ENCODE measurements at places on chromosomes 11 and 22.

DNA sequence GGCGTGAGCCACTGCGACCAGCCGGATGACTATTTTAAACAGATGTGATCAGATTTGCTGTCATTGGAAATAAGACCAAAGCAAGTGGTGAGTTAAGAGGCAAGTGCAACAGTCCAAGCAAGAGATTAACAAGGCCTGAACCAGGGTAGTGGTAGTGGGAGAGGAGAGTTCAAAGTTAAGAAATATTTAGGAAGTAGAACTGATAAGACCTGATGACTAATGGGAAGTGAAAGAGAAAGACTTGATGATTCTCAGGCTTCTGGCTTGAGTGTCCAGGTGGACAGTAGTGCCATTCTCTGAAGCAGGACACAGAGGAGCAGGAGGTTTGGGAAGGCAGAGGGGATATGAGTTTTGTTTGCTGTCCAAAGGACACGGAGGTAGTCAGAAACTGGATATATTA lies 7.2 kb downstream of the NDUFC2 start:
- DNase-seq, result no peak

DNA sequence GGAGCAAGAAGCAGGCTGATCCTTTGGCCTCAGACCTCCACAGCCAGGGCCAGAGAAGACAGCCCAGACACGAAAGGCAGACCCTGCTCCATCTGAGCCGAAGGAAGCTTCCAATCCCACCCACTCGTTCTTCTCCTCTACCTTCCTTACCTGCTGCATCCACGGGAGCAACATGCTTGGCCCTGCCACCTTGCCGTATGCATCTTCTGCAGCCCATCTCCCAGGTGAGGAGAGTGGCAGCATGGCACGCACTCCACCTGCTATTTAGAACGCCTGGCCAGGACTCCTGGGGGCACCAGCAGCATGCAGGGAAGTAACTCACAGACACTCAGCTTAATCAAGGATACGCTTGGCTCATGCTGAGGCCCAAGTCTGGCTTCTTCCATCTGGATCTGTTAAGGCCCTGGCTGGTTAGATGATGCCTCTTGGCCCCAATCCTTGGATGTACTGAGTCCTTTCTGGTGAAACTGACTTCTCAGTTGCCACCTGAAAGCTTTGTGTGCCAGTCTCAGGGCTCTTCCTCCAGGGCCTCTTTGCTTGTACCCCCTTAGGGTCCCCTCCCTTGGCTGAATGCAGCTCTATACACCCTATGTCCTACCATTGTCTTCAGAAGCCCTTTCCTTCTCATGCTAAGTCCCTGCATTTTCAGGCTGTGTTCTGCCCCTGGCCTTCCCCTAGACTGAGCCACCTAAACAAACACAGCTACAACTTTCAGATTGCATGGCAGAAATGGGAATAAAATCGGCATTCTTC lies 604.9 kb downstream of the BUD13 start:
- DNase-seq, result no peak

GRCh38 chr11:76686261-76687079 lies 15.9 kb upstream of the LRRC32 start:
- no peak for DNase-seq

GRCh38 chr11:61962213-61963015 lies 5.0 kb downstream of the FTH1 start:
- no peak for DNase-seq

- DNase-seq, result no peak
Measured at GRCh38 chr22:19446603-19447329, 745 bp downstream of the C22orf39 start.

- DNase-seq, result no peak
Measured at GRCh38 chr11:75432911-75433321, at the start of gene KLHL35. TSS of gene KLHL35 (minus strand) at chr11:75433203. CDS start at chr11:75430629, 2,574 bp downstream.

DNA sequence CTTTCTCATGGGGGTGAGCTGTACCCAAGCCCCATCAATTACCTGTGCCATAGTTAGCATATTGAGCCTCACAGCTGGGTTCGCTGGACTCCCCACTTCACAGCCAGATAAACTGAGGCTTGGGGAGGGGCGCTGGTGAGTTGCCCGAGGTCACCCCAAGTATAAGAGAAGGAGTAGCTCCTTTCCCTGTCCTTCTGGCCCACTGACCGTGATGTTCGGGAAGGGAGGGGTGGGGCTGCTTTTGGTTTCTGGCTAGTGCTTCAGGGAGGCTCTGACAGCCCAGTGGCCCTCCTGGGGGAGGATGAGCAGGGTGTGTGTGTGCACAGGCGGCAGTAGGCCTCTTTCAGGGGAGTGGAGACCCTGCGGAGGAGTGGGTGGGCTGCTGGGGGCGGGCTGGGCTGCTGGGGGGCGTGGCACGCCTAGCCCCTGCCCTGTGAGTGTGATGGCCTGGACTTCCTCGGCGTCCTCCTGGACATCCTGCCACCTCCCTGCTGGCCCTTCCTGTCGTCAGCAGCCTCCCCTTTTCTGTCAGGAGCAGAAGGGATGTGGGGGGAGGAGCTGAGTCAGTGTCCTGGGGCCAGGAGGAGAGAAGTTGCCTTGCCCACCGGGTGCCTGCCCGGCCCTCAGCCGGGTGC lies 50.3 kb downstream of the TRIOBP start:
- no peak for DNase-seq

DNA sequence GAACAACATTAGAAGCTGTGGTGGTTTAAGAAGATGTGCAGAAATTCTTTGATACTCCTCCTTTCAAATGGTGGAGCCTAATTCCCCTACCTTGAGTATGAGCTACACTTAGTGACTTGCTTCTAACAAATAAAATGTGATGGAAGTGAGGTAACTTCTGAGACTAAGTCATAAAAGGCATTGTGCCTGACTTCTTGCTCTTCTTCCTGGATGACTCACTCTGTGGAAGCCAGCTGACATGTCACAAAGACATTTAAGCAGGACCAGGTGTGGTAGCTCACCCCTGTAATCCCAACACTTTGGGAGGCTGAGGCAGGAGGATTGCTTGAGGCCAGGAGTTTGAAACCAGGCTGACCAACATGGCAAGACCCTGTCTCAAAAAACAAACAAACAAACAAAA lies 3.9 kb upstream of the PLA2G3 start:
- DNase-seq, result no peak

GRCh38 chr11:119880143-119880542 lies 151.1 kb upstream of the NECTIN1 start:
- DNase-seq, result no peak

- DNase-seq, result no peak
Measured at GRCh38 chr11:114180301-114181055, 115.7 kb upstream of the NNMT start.

- DNase-seq, result no peak
Measured at GRCh38 chr11:105910095-105910715, 111.8 kb downstream of the MSANTD4 start.

GRCh38 chr11:37171451-37171850 lies 573.4 kb upstream of the RAG2 start:
- DNase-seq, result no peak

- DNase-seq, result no peak
Measured at GRCh38 chr22:45884201-45885062, 92.5 kb downstream of the WNT7B start.

DNA sequence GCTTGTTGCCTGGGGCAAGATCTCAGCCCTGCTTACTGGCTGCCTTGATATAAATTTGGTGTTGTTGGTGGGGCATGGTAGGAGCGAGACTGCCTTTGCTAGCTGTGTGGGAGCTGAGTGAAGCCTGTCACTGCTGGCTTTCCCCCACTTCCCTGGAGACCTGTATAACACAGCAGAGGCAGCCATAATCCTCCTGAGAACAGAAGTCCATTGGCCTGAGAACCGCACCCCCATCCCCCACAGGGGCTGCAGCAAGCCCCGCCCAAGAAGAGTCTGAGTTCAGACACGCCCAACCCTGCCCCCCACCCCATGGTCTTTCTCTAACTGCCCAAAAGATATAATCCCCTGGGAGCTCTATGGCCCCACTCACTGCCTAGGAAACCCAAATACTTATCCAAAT lies 39.2 kb upstream of the ARHGAP42 start:
- DNase-seq, result no peak

DNA sequence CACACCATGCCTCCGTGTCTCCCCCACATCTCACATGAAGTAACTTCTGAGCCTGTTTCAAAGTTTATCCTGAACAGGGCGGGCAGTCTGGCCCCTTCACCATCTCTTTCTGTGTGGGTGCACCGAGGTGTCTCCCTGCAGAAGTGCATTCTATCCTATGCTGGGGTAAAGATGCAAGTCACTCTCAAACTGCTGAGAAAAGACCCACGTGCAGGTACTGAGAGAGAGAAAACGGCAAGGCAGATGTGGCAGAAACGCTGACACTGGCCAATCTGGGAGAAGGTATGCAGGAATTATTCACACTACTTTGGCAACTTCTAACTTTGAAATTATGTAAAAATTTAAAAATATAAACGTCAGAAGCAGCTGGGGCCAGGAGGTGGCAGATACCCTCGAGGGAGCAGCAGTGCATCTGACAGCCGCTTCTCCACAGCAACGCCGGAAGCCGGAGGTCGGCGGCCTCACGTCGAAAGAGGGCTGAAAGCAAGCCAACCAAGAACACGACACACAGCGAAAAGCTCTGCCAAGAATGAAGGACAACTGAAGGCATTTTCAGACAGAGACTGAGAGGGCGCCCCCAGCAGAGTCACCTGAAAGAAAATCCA lies 34.2 kb upstream of the MOB2 start:
- DNase-seq, result no peak

GRCh38 chr11:96963375-96963774 lies 573.6 kb downstream of the JRKL start:
- DNase-seq, result no peak

DNA sequence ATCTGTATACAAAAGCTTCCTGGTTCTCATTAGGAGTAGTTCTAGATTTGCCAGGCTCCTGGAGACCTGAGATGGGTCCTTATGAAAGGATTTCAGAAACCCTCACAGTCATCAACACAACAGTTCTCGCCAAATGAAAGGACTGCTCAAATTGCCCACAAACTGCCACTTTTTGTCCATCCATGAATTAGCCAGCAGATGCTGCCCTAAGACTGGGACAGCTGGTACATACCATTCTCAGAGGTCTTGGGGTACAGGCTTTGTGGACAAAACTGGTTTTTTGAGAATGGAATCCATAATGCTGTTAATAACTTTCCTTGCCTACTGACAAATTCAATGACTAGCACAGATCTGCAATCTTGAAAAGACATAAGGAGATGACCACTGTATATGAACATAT lies 23.4 kb upstream of the BDNF start:
- no peak for DNase-seq

- DNase-seq, result no peak
Measured at GRCh38 chr11:72975778-72976521, 161.7 kb downstream of the ATG16L2 start.

DNA sequence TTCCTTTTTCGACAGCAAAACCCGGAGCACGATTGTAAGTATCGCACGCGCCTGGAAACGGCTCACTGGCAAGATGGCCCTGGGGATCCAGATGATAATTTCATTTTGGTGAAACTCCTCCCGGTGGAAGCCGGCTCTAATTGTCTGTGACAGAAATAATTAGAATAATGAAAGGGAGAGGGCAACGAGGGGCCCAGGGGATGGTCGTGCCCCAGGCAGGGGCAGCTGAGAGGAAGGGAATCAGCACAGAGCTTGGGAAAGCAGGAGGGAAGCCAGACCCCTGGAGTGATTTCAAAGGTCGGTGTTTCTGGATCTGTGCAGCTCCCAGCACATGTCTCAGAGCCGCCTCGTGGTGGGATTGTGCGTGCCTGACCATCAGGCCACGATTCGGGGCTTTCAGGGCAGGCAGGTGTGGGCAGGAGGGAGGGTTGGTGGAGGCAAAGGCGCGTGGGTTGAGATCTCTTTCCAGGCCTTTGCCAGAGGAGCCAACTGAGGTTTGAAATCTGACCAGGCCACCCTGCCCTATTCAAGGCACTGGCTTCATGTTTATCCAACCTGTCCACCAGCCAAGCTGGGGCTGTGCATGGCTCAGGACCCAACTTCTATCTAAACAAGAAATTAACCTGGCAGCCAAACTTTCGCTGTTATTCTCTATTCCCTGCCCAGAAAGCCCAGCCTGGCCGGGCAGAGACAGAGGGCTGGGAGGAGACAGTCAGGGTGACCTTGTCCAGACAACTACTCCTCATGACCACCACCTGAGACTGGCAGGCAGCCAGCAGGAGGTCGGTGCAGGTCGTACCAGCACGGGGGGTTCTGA lies 27.8 kb downstream of the ANO1 start:
- DNase-seq, result no peak

GRCh38 chr11:115958089-115959000 lies 454.1 kb upstream of the CADM1 start:
- DNase-seq, result no peak

DNA sequence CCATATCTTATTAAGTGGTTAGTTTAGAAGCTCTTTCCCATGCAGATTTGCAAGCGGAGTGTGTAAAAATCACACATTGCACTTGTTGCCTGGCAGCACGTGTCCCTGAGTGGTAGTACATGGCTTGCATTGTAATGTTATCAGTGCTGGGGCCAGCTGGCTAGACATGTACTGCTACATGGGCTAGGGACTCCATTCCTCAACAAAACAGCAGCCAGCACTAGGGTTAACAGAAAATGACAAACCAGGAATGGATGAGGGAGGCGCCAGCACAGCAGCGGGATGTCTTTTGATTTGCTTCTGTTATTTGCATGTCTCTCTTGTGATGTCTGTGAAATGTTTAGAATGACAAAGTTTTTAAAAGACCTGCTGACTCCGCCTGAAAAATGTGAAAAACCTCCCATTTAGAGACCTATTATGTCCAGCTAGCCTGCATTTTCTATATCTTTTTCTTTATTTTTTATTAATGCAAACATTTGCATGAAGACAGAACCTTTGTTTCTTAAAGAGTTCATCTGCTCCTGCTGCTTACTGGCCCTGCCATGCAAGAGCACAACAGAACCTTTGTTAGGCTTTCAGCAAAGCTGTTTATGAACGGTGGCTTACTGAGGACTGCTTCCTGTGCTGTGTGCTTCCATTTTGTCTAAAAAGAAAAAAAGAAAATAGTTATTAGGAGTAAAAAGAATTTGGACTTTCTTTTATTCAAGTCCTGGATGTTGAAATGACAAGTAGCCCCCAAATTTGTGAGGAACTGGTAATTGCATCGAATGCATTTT lies 40.7 kb downstream of the CSTPP1 start:
- no peak for DNase-seq

DNA sequence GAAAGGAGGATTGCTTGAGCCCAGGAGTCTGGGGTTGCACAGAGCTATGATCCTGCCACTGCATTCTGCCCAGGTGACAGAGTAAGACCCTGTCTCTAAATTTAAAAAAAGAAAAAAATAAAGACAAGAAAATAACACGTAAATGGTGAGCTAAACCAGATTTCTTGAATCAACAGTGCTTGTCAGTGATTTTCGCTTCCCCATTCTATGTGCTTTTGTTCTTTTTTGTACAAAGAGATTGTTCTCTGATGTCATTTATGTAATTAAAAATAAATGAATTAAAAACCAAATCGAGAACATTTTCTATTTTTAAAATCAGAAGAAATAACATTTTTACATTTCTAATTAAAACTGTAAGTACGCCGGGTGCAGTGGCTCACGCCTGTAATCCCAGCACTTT lies 19.8 kb upstream of the SLC29A2 start:
- no peak for DNase-seq

DNA sequence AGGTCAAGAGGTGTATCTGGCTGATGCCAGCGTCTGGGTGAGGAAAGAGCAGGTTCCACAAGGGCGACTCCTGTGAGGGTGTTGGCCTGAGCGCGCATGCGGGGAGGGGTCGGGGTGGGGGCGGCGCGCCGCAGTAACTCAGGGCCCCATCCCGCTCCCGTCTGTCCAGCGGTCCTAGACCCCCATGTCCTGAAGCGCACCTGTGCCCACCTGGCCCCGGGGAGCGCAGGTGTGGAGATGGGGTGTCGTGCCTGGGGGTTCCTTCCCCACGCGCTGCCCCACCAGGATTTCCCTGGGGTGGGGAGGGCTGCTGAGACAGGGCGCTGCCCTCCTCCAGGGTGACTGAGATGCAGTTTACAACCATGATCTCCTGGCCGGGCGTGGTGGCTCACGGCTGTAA lies 20.9 kb downstream of the RNH1 start:
- DNase-seq, result no peak

- DNase-seq, result no peak
Measured at GRCh38 chr11:105324156-105324555, 184.6 kb upstream of the CARD18 start.
